ENCODE measurements at places on chromosomes 6 and 20. TPM values are rescaled to one million over a fixed set of nuclear protein-coding genes. Genes with fewer than 3 reads are reported as not detected.

- no peak overlapping the region for H3K27ac ChIP-seq
- DNase-seq = no peak
- peaks cover 3% of the 10 kb centered on the region for H3K36me3 ChIP-seq
- H3K4me3 ChIP-seq = no peak overlapping the region
Measured at GRCh38 chr6:137829641-137830083, 37.4 kb upstream of the TNFAIP3 start.

DNA sequence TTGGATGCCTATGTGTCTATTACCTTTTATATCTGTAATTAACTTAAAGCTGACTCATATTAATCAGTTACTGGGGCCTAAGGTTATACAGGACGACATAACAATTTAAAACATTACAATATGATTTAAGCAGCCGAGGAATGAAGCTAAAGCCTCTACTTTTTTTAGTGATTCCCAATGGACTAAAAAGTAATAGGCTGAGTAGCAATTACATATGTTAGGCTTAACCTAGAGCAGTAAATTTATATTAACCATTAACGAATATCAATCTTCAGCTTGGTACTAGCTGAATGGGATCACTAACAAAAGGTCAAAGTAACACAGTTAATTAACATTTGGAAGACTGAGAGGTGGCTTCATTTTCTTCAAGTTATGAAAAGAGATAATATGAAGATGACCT, 43.1 kb downstream of the STK38 start:
- no peak overlapping the region for H3K4me3 ChIP-seq
- no peak for DNase-seq
- H3K27me3 ChIP-seq = no peaks in the 10 kb centered on the region
- H3K4me1 ChIP-seq = peaks cover 18% of the 10 kb centered on the region
- peaks cover 71% of the 10 kb centered on the region for H3K36me3 ChIP-seq

Gene FAM209B
- 0.91 TPM for total RNA-seq

Gene COL10A1
- not detected for total RNA-seq

GRCh38 chr6:20584100-20584731, 50.0 kb downstream of the CDKAL1 start:
- H3K27ac ChIP-seq = no peak overlapping the region
- H3K4me1 ChIP-seq = peaks cover 20% of the 10 kb centered on the region
- DNase-seq = no peak
- no peak overlapping the region for H3K4me3 ChIP-seq

Gene PM20D2
- total RNA-seq = 5.0 TPM

GRCh38 chr6:106897580-106897979, 76.9 kb downstream of the CD24 start:
- no peak for DNase-seq
- H3K4me3 ChIP-seq = no peak overlapping the region
- H3K27ac ChIP-seq = no peak overlapping the region
- H3K27me3 ChIP-seq = peaks cover 14% of the 10 kb centered on the region
- no peaks in the 10 kb centered on the region for H3K4me1 ChIP-seq

Gene OR2B6
- total RNA-seq = not detected

DNA sequence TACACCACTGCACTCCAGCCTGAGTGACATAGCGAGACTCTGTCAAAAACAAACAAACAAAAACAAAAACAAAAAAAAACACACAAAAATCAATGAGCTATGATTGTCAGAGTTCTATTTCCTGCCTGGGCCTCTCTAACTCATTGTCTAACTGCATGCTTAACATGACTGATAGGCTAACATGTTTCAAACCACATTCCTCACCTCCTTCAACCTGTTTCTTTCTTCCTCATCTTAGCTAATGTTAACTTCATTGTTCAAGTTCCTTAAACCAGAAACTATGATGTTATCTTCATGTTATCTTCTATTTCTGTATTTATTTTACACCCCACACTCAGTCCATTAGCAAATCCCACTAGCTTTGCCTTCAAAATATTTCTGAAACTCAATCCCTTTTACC, 41.5 kb downstream of the BEND6 start:
- no peak for DNase-seq
- peaks cover 8% of the 10 kb centered on the region for H3K27me3 ChIP-seq
- no peaks in the 10 kb centered on the region for H3K36me3 ChIP-seq
- no peak overlapping the region for H3K27ac ChIP-seq
- H3K4me3 ChIP-seq = no peak overlapping the region

GRCh38 chr6:134627707-134628106, 309.8 kb upstream of the SGK1 start:
- DNase-seq = no peak
- no peaks in the 10 kb centered on the region for H3K36me3 ChIP-seq
- H3K4me1 ChIP-seq = peaks cover 7% of the 10 kb centered on the region

DNA sequence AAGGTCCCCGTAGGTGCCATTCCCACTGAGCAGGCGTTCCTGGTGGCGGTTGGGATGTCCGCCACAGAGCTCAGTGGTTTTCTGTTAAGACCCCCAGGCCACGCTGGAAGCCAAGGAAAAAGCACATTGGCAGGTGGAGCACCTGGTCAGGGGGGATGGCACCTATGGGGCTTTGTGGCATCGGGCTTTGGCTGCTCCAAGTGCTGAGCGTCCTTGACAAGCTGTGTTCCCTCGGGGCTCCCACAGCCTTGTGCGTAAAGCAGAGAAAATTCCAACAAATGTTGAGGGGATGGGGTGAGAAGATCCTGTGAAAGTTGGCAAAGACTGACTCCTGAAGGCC, 135.4 kb downstream of the JPH2 start:
- H3K36me3 ChIP-seq = no peaks in the 10 kb centered on the region
- H3K4me3 ChIP-seq = no peak overlapping the region
- no peak for DNase-seq
- H3K27ac ChIP-seq = no peak overlapping the region

GRCh38 chr20:19260412-19261090, 48.1 kb downstream of the SLC24A3 start:
- no peak overlapping the region for H3K4me3 ChIP-seq
- H3K27ac ChIP-seq = no peak overlapping the region
- H3K36me3 ChIP-seq = no peaks in the 10 kb centered on the region
- DNase-seq = no peak
- H3K27me3 ChIP-seq = no peaks in the 10 kb centered on the region

- no peak overlapping the region for H3K27ac ChIP-seq
- H3K36me3 ChIP-seq = no peaks in the 10 kb centered on the region
- no peak overlapping the region for H3K4me3 ChIP-seq
- H3K27me3 ChIP-seq = peaks cover 4% of the 10 kb centered on the region
Measured at GRCh38 chr6:157670466-157671186, 152.4 kb upstream of the SNX9 start.

DNA sequence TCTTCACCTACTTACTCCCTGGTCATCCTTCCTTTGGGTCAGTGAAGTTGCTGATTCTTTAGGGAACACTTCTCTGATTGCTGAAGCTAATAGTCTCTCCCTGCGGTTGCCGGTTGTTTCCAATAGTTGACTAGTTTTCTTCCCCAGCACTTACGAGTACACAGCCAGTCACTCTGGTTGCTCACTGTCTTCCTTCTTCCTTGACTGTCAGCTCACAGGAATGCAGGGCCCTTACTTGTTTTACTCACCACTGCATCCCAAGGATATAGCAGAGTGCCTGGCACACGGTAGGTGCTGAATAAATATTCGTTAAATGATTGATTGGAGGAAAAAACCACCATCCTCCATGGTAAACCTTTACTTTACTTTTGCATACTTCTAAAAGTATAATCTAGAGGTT, 345.0 kb downstream of the QKI start:
- H3K36me3 ChIP-seq = no peaks in the 10 kb centered on the region
- no peak for DNase-seq
- H3K27ac ChIP-seq = no peak overlapping the region
- H3K4me3 ChIP-seq = no peak overlapping the region
- no peaks in the 10 kb centered on the region for H3K4me1 ChIP-seq
- H3K27me3 ChIP-seq = peaks cover 12% of the 10 kb centered on the region

DNA sequence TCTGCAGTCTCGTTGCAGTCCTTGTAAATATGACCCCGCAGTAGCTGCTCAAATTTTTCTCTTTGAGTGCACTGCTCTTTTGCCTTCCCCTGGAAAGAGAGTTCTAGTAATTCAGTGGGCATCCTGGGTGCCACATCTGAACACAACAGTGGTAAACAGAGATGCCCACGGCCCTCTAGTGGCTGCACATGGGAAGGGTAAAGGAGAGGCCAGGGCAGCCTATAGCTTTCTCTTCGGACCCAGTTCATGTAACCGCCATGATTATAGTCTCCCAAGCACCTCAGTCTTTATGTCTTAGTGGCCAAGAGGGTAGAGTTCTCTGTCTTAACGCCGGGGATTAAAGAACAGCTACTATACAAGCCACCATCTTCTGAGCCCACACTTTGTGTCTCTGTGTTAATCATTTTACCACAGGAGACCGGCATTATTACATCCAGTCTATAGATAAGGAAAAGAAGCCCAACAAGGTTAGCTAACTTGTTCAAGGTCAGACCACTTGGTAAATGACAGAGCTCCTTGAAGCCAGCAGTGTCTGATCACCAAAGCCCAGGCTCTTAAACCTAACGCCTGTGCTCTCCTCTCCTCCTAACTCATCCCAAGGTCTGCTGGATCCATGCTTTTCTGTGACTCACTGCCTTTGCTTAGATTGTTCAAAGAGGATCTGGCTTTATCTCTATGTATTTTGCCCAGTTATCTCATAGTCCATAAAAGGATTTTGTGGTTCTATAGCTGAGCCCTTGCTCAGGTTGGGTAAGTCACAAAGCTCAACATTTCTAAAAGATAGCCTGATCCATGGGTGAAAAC, 81.8 kb downstream of the ISM1 start:
- no peaks in the 10 kb centered on the region for H3K4me1 ChIP-seq
- H3K36me3 ChIP-seq = no peaks in the 10 kb centered on the region
- peak; percentile 45 for DNase-seq
